ENCODE measurements at places on chromosomes 3 and 15. TPM values are rescaled to one million over a fixed set of nuclear protein-coding genes. Genes with fewer than 3 reads are reported as not detected.
A peak's percentile ranks its signal among the peaks of the same experiment; 100 is the strongest.

CISH gene
- 14.7 TPM for total RNA-seq

DNA sequence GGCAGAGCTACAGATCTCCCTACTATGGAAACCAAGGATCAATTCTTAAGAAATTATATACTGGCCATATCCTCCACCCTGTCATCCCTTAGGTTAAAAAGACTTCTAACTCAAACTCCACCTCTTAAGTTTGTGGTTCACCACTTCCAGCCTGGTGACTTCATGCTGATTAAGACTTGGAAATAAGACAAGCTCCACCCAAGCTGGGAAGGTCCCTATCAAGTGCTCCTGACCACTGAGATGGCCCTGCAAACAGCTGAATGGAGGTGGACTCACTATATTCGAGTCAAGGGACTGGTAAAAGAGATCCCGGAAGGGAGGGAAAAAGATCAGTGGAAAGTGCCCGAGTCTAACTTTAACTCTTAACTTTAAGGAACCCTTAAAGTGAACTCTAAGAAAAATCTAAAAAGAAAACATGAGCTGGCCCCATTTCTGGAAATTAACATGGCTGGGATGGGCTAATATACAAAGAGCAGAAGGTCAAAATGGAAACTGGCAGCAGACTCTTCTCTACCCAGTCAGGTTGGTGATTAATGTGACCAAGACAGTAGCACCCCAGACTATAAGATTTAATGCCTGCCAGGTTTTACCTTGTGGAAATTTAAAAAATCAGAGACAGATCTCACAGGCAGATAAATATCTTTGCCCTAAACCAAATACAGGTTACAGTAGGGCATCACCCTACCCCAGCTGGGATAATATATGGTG is 43.9 kb downstream of the PPCDC start:
- H3K27me3 ChIP-seq = no peaks in the 10 kb centered on the region
- peak; percentile 29 for DNase-seq
- no peak overlapping the region for H3K27ac ChIP-seq
- no peaks in the 10 kb centered on the region for H3K36me3 ChIP-seq
- no peak overlapping the region for H3K4me3 ChIP-seq

CYP8B1 gene
- not detected for total RNA-seq

ETFA gene
- total RNA-seq = 49.4 TPM

DNA sequence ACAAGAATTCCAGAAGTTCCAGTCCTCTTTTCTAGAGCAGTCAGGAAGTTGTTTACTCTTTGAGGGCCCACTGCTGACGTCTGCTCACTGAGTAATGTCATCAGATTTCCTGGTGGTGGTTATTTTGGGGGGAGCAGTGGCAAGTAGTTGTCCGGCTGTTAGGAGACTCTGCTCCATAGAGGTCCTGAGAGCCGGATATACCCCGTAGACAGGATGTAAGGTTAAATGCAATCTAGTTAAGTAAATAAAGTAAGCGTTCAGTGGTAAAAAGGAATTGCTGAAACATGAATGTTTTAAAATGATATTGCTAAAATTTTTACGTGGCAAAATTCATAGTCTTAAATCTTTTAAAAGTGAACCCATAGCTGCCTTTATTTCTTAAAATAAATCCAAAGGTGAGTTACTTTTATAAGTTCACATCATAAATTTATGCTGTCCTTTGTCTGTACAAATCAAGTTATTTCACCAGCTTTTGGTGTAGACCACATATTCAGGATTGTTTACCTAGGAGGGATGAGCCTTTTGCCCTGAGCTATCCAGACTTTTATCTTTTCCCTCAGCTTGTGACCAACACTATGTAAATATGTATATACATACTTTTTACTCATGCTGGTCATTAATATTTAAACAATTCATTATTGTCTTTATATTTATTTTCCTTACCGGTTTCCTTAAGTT is 65.8 kb downstream of the PDE8A start:
- H3K27me3 ChIP-seq = no peaks in the 10 kb centered on the region
- H3K4me1 ChIP-seq = peaks cover 12% of the 10 kb centered on the region
- H3K4me3 ChIP-seq = no peak overlapping the region
- H3K36me3 ChIP-seq = no peaks in the 10 kb centered on the region

GRCh38 chr15:36152936-36153335 is 426.5 kb upstream of the CDIN1 start:
- H3K27me3 ChIP-seq = no peaks in the 10 kb centered on the region
- H3K4me1 ChIP-seq = no peaks in the 10 kb centered on the region
- H3K36me3 ChIP-seq = no peaks in the 10 kb centered on the region
- no peak for DNase-seq
- no peak overlapping the region for H3K27ac ChIP-seq

- H3K4me3 ChIP-seq = no peak overlapping the region
- no peaks in the 10 kb centered on the region for H3K4me1 ChIP-seq
- no peak overlapping the region for H3K27ac ChIP-seq
- H3K27me3 ChIP-seq = no peaks in the 10 kb centered on the region
These were observed 8.4 kb upstream of the MYO1E start for GRCh38 chr15:59380902-59381610.

GRCh38 chr15:85752491-85752961 is 42.2 kb downstream of the KLHL25 start:
- no peaks in the 10 kb centered on the region for H3K27me3 ChIP-seq
- no peak overlapping the region for H3K4me3 ChIP-seq
- no peak for DNase-seq

DNA sequence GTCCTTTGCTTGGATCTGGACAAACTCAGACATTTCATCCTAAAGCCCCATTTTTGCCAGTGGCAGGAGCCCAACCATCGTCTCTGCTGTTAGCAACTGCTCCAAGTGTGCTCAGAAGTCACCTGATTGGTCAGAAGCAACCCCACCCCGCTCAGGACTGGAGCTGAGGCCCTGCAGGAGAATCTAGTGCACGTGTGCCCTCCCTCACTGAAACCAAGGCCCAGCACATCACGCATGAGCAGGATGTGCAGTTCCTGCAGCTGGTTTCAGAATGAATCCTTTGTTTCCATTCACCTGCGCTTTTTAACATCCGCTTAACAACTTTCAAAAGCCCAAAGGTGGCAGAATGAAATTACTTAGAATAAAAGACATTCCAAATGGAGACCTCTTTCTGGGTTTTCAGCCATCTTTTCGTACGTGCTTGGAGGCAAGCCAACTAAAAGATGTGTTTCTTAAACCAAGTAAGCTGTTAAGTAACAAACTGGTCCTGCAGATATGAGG is 81.2 kb downstream of the SRGAP3 start:
- no peak overlapping the region for H3K27ac ChIP-seq
- H3K4me1 ChIP-seq = peaks cover 37% of the 10 kb centered on the region
- peak; percentile 15 for DNase-seq
- no peaks in the 10 kb centered on the region for H3K27me3 ChIP-seq
- no peak overlapping the region for H3K4me3 ChIP-seq

CIB2 gene
- 1.7 TPM for total RNA-seq

PTX3 gene
- 0.23 TPM for total RNA-seq
